NCI-H1092 treated with DMSO at 0.1 percent for 48 hours (cell line): ENCODE measurements at places on chromosomes 12 and 14.

DNA sequence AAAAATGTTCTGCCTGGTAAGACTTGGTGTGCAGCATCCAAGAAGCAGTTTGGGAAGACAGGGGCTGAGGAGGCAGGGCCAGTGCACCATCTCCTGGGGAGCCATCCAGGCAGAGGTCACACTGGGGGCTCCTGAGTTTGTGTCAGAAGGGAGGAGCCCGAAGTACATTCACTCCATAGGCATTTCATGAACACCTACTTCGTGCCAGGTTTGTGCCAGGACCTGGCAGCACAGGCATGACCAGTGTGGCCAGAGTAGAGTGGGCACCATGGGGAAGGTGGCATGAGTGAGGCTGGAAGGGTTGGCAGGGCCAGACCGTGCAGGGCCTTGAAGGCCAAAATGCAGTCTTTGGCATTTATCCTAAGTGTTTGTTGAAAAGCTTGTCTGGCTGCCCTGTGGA lies 86.5 kb upstream of the RIN3 start:
- DNase-seq = no peak

DNA sequence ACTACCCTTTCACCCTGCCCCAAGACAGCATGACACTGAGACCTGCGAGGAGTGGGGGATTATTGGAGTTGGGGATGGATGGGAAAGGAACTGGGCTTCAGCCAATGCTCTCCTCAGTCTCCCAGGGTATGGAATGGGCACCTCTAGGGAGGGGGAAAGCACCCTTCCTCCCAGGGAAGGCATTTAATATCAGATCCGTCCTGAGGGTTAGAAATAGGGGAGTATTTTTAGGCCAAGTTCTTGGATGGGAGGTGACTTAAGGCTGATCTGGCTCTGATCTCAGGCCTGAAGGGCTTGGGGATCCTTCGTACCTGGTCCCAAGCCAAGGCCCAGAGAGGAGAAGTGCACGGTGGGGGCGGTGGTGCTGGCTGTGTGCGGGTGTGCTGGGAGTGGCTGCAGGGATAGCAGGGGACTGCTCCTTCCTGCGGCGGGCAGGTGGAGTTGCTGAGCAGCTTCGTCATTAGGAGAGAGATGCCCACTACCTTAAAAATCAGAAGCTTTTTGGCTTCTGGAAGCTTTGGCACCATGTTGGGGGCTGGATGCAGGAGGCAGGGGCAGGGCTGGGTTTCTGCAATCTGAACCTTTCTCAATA lies 7.0 kb upstream of the CEBPE start:
- DNase-seq = no peak

- DNase-seq = no peak
Measured at GRCh38 chr14:29077916-29078315, 311.3 kb downstream of the FOXG1 start.

DNA sequence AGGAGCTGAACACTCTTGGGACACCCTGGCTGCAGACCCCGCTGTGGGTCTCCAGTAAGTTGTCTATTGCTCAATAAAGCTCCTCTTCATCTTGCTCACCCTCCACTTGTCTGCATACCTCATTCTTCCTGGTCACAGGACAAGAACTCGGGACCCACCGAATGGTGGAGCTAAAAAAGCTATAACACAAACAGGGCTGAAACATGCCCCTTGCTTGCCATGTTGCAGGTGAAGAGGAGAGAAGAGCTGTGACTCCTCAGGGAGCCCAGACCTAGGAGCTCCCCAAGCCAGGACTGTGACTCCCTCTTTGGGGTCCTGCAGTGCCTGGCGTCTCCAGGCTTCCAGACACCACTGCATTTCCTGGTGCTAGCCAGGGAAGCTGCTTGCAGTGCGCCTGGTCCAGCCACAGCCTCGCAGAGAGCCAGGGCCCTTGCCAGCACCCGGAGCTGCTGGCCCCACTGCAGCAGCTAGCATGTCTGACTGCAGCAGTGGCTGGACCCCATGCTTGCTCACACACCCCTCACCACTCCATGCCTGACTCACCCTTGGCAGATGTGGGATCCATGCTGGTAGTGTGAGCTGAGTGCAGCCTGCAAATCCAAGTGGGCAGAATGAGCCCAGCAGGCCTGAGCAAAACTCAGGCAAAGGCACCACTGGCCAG lies 37.1 kb upstream of the OR5AU1 start:
- no peak for DNase-seq

GRCh38 chr12:114185036-114185435 lies 218.9 kb upstream of the RBM19 start:
- no peak for DNase-seq

DNA sequence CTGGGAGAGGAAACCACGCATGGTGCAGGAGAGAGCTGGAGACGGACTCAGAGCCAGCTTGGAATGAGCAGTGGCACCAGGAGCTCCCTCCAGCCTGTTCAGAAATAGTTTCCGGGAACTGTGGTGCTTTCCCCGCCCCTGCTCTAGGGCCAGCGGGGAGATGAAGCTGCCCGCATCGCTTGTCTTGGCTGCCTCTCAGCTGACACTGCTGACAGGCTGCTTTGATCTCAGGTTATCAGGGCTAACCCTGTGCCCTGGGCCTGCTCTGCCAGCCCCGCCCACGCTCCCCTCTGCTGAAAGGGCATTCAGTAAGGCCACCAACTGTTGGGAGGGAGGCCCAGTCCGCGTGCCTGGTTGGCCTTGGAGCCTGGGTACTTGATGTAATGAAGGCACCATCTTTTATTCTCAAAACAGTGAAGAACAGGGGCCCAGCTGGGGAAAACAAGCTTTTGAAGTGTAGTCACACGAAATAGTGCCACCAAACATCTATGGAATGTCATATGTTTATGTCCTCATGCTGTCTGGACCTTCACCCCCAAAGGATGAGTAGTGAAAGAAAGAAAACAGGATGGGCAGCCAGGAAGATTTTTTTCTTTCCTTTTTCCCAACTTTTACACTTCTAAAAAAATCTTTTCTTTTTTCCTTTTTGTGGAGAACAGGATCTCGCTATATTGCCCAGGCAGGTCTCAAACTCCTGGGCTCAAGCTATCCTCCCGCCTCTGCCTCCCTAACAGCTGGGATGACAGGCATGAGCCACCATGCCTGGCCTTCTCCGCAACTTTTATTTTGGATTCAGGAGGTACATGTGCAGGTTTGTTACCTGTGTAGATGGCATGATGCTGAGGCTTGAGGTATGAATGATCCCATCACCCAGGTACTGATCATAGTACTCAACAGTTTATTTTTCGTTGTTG lies 115.9 kb upstream of the TBX3 start:
- DNase-seq = no peak
